ENCODE measurements at places on chromosomes 3 and 15. TPM values are rescaled to one million over a fixed set of nuclear protein-coding genes. Genes with fewer than 3 reads are reported as not detected.
A peak's percentile ranks its signal among the peaks of the same experiment; 100 is the strongest.

DNA sequence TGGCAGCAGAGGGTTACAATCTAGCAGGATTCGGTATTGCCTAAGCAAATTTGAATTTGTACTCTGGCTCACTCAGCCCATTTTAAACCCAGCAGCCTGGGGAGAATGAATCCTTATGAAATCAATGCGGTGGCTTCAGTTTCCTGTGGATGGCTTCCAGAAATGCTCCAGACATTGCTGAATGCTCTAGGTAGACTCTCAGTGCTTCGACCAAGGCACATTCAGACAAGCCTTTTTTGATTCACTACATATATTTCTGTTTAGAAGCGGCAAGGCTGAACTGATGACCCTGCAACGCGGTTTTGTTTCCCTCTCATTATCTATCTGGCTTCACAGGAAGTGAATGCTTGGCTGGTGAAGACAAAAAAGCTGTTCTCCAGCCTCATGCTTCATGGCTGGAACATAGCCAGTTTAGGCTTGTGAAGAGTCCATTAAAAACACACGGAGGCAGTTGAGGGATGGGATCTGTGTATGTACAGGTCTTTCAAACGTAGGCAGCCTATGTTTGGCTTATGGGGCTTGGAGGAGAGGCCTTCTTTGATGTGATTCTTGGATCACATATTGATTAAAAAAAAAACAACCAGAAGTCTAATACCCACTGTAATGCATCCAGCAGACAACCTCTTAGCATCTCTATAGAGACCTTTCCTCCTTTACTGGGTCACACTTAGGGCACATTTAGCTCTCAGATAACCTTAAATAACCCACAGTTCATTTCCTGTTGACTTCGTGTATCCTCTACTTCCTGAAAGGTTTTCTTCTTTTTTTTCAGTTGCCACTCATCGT is 400.2 kb upstream of the TBL1XR1 start:
- DNase-seq = peak; percentile 35

GRCh38 chr3:81744366-81744765 is 17.1 kb downstream of the GBE1 start:
- no peak for DNase-seq

GRCh38 chr3:56122911-56123310 is 345.4 kb downstream of the ERC2 start:
- DNase-seq = no peak

DNA sequence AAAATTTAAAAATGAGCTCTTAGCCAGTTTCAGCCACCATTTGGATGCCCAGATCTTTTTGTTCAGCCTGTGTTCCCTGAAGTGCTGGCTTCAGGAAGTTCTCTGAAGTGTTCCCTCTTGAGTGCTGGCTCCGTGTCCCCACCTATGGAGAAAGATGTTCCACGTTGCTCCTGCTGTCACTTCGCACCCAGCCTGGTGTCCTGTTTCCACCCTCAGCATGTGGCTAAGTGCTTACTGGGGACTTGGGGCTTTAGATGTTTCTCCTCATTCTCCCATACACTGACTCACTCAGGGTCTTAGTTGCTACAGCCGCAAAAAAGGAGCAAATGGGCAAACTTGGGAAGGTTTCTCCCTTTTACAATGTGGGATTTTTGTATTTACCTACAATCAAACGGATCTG is 16.6 kb downstream of the CHCHD6 start:
- no peak for DNase-seq

DNA sequence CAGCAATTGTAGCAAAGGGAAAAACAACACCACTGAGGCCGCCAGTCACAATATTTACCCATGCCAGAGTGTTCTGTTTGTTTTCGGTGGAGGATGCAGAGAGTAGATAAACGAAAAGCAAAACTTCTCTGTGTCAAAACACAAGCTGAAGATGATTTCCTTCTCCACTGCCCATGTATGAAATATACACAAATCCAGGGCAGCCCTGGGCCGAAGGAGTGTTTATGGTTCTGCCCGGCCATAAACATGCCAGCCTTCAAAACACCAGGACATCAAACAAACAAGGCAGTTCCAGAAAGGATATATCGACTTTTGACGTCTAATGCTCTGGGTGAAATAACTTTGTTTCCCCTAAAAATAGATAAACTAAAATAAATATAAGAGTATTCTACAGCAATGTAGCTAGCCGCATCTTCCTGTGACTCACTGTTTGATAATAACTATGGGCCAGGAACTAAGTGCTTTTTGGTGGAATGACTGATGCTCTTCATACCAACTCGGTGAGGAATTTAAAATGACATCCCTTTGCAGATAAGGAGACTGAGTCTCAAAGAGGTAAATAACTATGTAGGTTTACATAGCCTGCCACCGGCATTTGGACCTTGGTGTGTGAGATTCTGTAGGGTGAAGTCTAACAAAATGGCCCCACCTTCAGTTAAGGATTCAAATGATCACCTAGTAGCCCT is 82.8 kb downstream of the MAGI1 start:
- DNase-seq = no peak

GRCh38 chr15:90044916-90045371 is 43.8 kb downstream of the ZNF710 start:
- no peak for DNase-seq

- DNase-seq = no peak
These were observed 69.6 kb downstream of the PLOD2 start for GRCh38 chr3:146091397-146091796.

DNA sequence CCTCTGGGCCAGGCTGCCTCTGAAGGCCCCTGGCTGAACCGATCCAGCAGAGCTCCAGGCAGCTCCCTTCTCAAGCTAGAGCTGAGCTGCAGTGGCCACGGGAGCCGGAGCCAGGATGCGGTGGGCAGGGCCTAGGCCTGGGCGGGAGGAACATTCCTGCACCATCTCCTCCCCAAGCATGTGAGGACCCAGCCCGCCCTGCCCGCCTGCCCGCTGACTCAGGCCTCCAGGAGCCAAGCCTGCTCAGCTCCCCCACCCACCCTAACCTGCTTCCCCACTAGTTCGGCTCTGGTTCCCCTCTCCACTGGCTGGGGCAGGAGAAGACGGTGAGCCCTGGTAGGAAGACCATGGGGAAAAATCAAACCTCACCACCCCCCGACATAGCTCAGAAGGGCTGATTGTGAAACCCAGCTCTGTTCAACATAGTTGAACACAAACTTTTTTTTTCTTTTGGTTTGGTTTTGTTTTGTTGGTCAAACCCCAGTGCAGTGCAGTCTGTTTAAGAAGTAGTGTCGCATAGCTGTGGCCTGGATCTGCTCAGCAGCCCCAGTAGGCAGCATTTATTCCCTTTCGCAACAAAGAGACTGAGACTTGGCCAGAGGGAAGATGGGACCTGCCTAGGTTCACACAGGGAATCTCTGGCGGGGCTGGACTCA is 13.5 kb downstream of the SNX33 start:
- DNase-seq = peak; percentile 96

DNA sequence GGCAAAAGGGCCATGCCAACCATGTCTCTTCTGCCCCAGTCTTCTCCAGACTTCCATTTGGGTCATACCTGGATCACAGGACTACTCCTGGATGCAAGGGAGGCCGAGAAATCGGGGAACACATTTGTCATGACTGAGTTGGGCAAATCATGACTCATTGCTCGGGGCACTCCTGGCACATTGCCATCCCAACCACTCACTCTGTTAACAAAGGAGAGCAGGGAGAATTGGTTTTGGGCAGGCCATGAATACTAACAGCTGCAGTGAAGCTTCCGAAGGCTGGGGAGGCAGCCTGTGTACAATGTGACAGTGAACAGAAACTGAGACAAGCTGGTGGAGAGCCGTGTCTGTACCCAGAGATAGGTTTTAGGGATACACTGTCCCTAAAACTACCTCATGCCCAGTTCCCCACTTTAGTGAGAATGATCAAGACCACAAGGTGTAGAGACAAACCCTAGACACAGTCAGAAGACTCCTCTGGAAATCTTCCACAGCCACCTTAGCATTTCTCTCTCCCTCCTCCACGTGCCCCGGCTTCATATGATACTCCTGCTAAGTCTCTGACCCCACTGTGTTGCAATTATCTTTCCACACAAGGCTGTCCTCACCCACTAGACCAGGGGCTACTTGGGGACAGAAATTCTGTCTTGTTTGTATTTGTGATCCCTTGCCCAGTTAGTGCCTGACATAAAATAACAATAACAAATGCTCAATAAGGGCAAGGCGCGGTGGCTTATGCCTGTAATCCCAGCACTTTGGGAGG is 10.5 kb upstream of the BUB1B start:
- no peak for DNase-seq

DNA sequence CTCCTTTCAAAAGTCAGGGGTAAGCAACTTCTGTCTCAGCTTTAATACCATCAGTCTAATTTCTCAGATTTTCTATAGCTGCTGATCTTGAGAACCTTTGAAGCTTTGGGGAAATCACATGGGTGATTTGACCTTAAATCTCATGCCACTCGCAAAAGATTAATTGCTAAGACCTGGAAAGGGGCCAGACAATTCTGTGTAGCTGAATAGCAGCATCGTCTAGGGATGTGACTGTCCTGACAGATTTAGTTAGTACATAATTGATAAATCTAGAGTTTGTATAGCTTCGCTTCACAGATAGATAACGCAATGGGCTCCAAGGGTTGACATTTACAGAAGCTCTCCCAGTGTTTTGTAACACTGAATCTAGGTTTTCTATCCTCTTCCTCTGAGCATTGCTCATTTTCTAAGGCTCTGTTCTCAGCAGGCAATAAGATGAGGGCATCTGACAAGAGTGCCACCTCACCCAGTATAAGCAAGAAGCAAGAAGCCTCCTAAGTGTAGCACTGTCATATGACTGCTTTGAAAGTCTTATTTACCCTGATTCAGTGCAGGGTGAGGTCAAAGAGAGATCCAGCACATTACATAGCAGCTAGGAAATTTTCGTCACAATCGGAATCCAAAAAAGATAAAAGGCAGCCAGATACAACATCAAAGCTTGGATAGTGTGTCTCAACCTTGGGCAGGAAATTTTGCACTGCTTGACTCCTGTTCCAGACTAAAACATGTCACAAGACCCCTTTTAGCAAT is 47.7 kb upstream of the DUT start:
- DNase-seq = peak; percentile 5

DNA sequence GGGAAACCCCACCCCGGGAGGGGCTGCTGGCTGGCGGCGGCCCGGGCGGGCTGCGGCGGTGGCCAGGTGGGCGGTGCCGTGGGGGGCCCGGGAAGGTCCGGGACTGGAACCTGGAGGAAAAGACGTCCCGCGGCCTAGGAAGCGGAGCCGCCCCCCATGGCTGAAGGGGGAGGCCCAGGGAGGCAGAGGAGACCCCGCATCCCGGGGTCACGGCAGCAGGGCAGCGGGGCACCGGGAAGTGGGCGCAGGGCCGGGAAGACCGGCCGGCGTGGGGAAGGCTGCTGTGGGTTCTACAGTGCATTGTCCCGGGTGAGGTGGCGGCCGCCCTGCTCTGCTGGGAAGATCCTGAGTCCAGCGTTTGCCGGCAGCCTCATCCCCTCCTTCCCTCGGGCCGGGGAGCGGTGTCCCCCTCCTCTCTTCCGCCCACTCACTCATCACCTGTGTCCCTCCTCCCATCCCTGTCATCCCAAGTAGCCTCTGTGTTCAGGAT is 525 bp upstream of the FSTL1 start:
- no peak for DNase-seq

- DNase-seq = no peak
These were observed 165.3 kb downstream of the SHQ1 start for GRCh38 chr3:72682936-72683452.

DNA sequence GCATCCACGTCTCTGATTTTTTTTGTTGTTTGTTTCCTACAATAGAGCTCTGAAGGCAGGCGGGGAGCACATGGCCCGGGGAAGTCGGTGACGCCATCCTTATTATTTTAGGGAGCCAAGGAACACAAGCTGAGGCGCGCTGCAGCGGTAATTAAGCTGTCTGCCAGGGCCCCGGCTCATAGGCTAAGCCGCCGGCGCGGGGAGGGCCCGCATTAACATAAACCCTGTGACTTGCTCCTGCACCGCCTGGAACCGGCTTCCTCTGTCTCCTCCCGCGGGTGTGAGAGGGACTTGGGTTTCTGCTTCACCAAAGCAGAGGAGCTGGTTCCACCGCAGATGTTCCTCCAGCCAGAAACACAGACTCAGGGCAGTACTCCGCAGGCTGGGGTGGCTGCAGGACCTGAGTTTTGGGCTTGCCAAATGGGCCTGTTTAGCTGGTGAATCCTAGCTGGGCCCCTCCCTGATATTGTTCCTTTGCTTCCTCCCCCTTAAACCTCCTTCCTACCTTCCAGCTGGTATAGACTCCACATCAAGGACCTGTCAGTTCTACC is 25.3 kb downstream of the ANP32A start:
- peak; percentile 92 for DNase-seq

DNA sequence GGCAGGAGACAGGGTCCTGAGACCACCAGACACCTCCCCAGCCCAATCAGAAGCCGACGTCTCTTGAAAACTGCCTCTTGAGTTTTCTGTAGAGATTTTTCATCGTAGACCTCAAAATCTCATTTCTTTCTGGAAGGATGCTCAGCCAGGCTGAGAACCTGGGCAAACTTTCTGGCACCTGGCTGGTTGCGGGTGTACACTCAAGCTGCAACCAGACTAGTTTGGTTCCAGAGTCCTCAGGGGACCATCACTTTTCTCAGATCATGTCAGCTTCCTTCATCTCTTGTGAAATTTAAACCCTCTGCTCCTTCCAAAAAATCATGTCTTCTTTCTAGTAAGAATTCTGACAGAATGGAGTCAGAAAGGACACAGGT is 45.1 kb downstream of the CMTM7 start:
- no peak for DNase-seq

- no peak for DNase-seq
These were observed 382.9 kb downstream of the GABRG3 start for GRCh38 chr15:27353856-27354255.

DNA sequence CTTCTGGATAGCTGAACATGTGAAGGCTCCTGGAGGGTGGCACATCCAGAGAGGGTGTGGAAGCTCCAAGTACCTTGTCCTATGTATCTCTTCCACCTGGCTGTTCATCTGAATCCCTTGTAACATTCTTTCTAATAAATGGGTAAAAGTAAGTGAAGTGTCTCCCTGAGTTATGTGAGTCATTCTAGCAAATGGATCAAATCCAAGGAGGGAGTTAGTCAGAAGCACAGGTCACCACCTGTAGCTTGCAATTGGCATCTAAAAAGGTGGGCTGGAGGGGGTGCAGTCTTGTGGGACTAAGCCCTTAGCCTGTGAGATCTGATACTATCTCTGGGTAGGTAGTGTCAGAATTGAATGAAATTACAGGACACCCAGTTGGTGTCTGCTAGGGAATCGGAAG is 71.0 kb downstream of the WWTR1 start:
- no peak for DNase-seq

DNA sequence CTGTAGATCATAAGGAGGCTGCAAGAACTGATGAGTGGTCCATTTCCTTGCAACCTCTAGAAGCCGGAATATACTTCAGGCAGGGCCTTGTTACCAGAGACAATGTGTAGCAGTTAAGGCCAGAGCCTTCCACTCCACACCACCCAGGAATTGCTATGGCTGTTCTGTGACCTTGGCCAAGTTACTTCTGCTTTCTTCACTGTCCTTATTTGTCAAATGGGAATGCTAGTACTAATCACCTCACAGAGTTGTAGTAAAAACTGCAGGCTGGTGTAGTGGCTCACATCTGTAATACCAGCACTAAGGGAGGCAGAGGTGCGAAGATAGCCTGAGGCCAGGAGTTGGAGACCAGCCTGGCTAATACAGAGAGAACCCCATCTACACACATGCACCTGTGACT is 28.7 kb upstream of the RPN1 start:
- DNase-seq = no peak

The GOLGA6A gene
- not detected for total RNA-seq

The CAND2 gene
- 63.6 TPM for total RNA-seq

The KCNMB2 gene
- total RNA-seq = 10.0 TPM

The TEX55 gene
- not detected for total RNA-seq

The FRMD5 gene
- 88.6 TPM for total RNA-seq

The CAMP gene
- total RNA-seq = 0.91 TPM

The NSMCE3 gene
- 6.6 TPM for total RNA-seq

The GRAMD2A gene
- 0.40 TPM for total RNA-seq

The ADIPOQ gene
- 0.37 TPM for total RNA-seq

The ERC2 gene
- total RNA-seq = 9.2 TPM

All from right cardiac atrium (tissue), 5 donors.